ENCODE measurements at places on chromosomes 6 and 20.

DNA sequence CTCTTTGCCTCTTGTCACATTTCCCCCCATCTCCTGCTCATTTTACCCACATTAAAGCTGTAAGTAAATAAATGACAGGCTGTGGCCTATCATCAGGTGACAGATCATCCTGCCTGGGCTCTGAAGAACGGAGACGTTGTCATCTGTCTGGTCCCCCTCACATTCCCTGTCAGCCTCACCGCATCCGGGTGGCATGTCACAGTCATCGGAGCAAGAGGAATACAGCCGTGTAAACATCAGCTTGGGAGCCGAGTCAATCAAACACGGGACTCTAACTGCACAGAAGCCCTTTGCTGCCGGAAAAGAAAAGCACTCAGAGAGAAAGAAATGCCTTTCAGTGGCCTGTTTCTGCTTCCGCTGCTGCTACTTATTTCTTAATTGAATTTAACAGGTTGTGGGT, 371.9 kb upstream of the ID4 start:
- DNase-seq = no peak

GRCh38 chr20:54485631-54486030, 10.2 kb downstream of the DOK5 start:
- no peak for DNase-seq

DNA sequence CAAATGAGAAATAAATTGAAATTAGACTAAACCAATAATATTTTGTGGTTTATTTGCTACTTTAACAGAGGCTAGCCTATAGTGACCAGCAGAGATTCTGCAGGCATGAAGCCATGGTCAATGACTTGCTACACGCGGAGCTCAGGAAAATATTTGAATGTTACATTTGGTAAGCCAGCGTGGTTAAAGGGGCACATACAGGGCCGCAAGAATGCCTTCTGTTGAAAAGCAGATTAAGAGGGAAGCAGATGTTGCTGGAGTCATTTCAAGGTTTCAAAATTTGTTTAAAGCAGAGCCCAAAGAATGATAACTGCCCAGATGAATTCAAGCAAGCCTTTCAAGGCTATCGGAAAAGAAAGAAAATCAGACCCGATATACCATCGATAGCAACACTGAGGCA, 294.3 kb upstream of the MAN1A1 start:
- DNase-seq = no peak

- DNase-seq = no peak
Observed at GRCh38 chr20:22771706-22772105, 187.3 kb upstream of the FOXA2 start.

- no peak for DNase-seq
Observed at GRCh38 chr20:14341801-14342200, 4.4 kb upstream of the FLRT3 start.

GRCh38 chr6:47278545-47278944, 31.2 kb downstream of the TNFRSF21 start:
- no peak for DNase-seq

All from NCI-H2081 treated with DMSO at 0.1 percent for 48 hours (cell line).